ENCODE measurements at places on chromosomes 7 and 10.

GRCh38 chr7:17564678-17565212 lies 266.3 kb downstream of the AHR start:
- no peak for DNase-seq

- DNase-seq: no peak
These were observed 299.6 kb downstream of the MDFIC start for GRCh38 chr7:115221456-115221855.

- no peak for DNase-seq
These were observed 1200.5 kb downstream of the SORCS1 start for GRCh38 chr10:105964009-105964408.

DNA sequence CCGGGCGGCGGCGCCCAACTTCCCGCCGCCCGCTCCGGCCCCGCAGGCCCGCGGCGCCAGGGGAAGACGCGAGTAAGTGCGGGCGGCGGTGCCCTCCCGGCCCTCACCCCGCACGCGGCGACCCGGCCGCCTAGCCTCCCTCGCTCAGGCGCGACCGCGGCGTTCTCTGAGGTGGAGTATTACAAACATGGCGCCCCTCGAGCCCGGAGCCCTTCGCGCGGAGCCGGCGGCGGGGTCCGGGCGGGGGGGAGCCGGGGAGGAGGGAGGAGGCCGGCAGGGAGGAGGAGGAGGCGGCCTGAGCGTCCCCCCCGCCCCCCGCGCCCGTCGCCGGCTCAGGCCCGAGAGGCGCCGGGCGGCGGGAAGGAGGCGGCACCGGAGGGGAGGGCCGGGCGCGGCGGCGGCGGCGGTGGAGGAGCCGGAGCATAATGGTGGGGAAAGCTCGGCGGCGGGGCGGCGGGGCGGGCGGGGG lies at the start of gene ZMYND11:
Gene ZMYND11, plus strand, starts transcription at position 324 of the 469 bp plus-strand sequence. CDS start 44,558 bp downstream, outside the sequence.
- DNase-seq: peak; percentile 68

GRCh38 chr7:37117292-37117691 lies 331.4 kb downstream of the ELMO1 start:
- no peak for DNase-seq

GRCh38 chr7:95342642-95343307 lies 18.4 kb upstream of the PON1 start:
- no peak for DNase-seq

GRCh38 chr7:98464558-98464940 lies 63.7 kb upstream of the BAIAP2L1 start:
- DNase-seq: no peak

DNA sequence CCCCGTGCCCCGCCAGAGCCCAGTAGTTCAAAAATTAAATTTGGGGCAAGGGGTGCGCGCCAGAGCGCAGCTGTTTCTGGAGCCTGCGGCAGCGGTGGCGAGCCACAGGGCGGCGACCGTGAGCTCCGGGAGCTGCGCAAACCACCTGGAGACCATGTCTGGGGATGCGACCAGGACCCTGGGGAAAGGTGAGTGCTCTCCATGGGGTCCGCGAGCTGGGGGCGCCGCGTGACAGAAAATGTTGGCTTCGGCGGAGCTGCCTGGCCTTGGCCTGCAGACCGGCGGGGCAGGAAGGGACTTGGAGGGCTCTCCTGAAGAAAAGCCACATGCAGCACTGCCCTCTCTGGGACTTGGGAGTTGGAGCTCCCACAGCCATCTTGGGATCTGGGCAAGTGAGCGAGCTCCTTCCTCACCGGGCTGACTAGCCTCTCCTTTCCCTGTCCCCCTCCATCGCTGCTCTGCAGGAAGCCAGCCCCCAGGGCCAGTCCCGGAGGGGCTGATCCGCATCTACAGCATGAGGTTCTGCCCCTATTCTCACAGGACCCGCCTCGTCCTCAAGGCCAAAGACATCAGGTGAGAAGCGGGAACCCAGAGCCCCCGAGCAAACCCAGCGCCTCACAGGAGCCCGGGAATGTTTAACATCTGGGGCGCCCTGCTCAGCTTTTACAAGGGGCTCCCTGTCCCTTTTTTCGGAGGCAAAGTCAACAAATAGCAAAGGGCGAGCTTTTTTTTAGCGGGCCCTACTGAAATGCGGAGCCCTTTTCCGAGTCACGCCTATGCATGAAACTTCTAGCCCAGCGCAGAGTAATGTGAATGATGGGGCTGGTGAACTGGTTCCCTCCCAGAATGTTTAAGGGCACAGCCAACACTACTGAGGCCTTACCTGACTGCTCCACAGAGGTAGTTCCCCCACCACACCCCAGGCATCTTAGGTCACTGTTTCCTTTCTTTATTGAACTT lies 6.1 kb downstream of the GSTO2 start:
- peak; percentile 71 for DNase-seq

GRCh38 chr10:30929901-30930520 lies 101.7 kb downstream of the ZNF438 start:
- no peak for DNase-seq

DNA sequence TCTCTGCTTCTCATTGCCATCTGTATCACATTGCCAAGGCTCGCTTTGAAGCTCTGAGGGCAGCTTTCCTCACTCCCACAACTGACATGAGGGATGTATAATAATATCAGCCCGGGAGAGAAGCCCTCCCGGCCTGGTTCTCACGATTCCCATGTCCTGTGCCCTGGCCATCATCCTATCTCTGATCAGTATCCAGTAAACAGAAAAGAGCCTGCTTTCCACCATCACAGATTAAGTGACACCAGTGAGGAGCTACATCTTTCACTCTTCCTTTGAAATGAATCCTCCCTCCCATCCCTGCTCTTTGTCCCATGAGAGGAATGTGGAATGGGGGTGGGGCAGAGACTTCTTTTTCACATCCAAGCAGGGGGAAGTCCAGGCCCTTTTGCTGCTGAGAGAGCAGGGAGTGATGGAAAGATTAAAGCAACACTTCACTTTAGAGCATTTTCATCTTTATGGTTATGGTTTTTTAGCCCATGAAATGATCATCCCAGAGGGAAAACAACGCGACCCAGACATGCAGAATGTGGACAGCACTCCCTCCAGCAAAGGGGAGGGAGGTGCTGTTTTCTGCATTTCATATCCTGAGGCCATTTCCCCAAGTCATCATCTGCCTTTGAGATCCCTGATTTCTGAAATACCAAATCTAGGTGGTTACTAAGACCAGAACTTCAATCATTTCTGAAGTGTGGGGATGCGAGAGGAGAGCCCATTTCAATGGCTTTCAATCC lies 84.6 kb upstream of the LYZL1 start:
- DNase-seq: no peak

DNA sequence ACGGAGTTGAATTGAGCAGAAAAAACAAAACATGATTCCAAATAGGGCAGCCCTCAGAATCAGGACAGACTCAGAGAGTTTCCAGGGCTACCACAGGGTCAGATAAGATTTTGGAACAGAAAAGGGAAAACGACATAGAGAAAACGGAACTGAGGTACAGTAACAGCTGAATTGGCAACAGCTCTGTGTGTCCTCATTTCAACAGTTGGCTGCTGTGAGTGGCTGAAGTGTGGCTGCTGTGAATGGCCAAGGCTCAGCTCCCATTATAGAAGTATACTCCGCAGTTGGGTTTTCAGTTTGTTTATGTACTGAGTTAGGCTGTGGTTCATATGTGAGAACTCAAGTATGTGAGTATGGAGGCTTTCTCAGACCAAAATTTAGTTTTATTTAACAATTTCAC lies 32.0 kb downstream of the ANTXRL start:
- DNase-seq: no peak

DNA sequence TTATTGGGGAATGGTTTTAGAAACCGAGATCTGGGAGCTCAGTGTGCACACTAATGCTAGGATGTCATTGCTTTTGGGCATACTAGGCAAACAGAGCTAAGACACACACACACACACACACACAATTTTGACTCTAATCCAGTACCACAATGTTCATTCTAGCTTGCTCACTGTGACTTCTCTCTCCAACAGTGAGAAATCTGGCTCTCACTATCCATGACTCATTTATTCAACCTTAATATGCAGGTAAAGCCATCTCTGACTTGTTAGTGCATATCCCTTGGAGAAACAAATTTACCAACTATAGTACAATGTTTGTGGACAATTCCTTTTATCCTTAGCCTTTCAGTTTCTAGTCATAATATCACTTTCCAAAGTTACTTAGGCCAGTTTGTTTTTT lies 5.9 kb upstream of the BMS1 start:
- DNase-seq: no peak

DNA sequence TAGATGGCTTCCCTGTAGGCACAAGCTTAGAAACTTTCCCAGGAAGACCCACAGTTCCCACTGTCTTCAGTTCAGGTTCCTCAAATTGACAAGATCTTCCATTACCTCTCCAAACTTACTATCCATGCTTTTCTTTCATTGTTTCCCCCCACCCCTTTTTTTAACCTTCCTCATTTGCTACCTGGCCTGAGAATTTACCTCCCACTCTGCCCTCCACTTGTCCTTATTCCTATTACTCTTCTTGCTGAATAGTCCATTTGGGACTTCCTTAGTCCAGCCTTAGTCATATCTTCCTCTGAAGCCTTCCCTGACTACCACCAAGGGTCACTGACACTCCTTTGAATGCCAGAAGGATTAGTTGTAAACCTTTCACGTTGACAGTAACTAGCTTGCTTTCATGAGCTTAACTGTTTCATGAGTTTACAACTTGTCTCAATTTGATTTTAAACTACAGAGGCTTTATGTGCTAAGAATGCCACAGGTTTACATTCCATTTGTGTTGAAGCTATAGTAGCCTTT lies 1.2 kb upstream of the CALU start:
- no peak for DNase-seq

- DNase-seq: no peak
These were observed 197.3 kb upstream of the PLXNA4 start for GRCh38 chr7:132773527-132773956.

DNA sequence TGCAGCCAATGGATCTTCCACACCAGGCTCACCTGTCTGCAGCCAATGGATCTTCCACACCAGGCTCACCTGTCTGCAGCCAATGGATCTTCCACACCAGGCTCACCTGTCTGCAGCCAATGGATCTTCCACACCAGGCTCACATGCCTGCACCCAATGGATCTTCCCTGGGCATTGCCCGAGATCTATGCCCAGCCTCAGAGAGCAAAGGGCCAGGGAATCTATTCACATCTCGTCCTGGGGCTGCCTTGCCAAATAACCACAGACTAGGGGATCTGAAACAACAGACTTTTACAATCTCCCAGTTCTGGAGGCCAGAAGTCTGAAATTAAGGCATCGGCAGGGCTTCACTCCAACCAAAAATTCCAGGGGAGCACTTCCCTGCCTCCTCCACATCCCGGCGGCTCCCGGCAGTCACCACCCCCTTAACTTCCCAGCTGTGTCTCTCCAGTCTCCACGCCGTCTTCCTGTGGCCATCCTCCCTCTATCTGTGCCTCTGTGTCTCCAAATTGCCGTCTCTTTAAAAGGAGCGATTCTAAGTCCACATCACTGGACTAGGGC lies 92.4 kb upstream of the PPP2R2D start:
- no peak for DNase-seq

DNA sequence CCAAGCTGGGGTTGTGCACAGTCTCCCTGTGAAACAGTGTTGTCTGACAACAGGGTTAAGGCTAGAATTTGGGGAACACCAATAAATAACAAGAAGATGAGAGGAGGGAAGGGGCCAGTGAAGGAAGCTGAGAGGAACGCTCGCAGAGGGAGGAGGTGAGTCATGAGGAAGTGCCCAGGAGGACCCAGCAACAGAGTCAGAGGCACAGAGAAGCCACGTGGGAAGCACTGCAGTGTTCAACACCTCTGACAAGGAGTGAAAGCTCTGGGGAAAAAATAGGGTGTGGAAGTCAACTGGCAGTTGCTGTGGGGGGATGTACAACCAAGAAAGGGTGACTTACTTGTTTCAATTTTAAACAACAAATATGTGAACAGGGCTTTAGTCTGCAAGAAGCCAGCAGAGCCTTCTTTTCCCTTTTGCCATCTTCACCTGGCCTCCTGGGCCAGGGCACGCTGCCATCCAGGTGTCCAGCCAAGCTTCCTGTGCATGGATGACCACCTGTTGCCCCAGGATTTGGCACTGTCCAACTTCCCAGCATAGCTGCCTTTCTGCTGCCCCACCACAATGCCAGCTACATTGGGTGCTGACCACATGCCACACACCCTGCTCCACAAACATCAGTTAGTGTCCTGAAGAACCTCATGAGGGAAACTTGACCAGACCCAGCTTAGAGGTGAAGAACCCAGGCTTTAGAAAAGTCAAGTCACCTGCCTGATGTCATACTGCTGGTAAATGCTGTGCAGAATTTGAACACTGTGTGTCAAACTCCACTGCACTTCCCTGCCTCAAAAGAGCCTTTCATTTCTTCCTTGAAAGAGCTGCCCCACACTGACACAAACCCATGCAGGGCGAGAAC lies 69.6 kb downstream of the ATXN7L1 start:
- peak; percentile 81 for DNase-seq

Measured in activated CD4-positive, alpha-beta T cell treated with anti-CD3 and anti-CD28 coated beads for 48 hours (primary cell).